Activated T-helper 2 cell treated with anti-CD3 and anti-CD28 coated beads, Interferon-gamma antibody, Interleukin-2, Interleukin-4, amounts not matched to agents 10 μg/mL and 5 μg/mL and 100 μg/mL, durations not matched to agents 14 hours and 24 hours and 36 hours (primary cell): ENCODE measurements at places on chromosomes 3 and 15.

DNA sequence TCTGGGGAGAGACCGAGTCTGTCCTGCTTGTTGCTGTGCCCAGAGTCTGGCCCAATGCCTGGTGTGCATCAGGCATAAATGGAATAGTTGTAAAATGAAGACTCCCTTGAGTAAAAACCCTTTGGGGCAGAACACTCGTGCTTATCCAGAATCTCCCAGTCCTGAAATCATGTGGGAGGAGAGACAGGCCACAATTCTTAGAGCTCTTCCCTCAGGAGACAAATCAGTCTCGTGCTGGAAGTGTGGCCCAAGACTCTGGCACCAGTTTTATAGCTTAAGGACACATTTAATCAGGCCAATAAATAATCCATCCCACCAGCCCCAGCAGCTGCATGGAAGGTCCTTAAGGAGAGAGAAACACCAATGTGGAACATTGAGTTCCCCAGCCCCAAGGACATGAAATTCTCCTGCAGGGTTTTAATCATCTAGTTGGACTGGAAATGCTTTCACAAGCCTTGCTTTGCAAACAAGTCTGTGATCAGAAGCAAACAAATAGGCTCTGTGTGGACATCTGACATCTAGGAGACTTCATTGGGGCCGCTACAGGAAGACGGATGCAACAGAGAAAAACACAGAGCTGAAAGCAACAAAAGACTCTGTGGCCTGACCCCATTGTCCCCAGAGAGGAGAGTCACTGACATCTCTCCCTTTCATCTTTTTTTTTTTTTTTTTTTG is 70.4 kb downstream of the LSM3 start:
- DNase-seq = no peak

GRCh38 chr3:62065985-62066693 is 307.2 kb downstream of the FEZF2 start:
- no peak for DNase-seq

DNA sequence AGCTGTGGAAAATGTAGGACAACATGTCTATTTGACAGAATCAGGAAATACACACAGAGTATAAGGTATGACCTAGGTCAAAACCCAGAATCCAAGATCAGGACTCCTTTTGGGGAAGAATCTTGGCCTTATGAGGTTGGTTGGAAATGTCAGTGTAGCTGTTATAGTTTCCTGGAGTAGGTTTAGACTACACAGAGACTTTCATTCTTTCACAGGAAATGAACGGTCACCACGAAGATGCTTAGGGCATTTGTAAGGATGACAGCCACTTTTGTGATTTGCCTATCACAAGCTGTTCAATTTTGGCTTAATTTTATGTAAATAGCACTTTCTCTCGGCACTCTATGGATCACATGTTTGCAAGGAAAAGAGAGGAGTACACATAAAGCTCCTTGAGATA is 18.6 kb upstream of the ZBTB20 start:
- no peak for DNase-seq

DNA sequence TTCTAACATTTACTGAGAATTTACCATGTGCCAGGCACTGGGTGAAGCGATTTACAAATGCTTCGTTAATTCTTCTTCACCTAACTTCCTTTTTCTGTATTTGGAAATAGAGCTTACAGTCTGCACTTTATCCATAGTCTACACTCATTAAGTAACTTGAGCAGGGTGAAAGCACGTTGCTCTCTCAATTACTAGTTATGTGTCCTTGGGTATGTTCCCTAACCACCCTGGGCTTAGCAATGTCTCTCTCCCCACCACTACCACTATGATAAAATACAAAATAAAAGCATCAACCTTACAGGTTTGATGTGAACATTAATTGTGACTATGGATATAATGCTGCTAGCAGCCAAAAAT is 172.9 kb upstream of the SLC2A2 start:
- DNase-seq = no peak

GRCh38 chr15:41207687-41208448 is 22.7 kb downstream of the EXD1 start:
- DNase-seq = no peak

- DNase-seq = no peak
Observed at GRCh38 chr3:10581251-10581650, 75.9 kb upstream of the ATP2B2 start.

- DNase-seq = peak; percentile 77
Observed at GRCh38 chr15:74781431-74782258, at the start of gene CSK. TSS of gene CSK (plus strand) at chr15:74782080. CDS start at chr15:74798298, 16,218 bp downstream.

GRCh38 chr3:107542665-107543064 is 19.9 kb downstream of the BBX start:
- DNase-seq = no peak

DNA sequence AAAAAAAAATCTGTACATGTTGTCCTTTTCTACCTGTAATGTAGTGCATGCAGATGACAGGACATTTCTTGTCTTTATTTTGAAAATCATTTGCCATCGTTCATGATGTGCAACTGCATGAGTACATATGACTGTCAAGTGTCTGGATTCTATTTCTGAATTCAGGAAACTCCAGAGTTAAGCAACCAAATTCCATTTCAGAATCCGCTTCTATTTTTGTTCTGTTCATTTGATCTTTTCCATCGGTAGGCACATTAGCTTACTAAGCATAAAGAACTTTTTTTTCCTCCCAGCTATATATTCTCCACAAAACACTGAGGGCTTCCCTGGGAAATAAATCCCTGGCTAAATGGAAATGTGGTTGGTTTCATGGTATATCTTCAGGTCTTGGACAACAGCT is 365.6 kb downstream of the PTPRG start:
- no peak for DNase-seq

GRCh38 chr3:39021029-39021428 is 30.7 kb downstream of the SCN11A start:
- DNase-seq = no peak

DNA sequence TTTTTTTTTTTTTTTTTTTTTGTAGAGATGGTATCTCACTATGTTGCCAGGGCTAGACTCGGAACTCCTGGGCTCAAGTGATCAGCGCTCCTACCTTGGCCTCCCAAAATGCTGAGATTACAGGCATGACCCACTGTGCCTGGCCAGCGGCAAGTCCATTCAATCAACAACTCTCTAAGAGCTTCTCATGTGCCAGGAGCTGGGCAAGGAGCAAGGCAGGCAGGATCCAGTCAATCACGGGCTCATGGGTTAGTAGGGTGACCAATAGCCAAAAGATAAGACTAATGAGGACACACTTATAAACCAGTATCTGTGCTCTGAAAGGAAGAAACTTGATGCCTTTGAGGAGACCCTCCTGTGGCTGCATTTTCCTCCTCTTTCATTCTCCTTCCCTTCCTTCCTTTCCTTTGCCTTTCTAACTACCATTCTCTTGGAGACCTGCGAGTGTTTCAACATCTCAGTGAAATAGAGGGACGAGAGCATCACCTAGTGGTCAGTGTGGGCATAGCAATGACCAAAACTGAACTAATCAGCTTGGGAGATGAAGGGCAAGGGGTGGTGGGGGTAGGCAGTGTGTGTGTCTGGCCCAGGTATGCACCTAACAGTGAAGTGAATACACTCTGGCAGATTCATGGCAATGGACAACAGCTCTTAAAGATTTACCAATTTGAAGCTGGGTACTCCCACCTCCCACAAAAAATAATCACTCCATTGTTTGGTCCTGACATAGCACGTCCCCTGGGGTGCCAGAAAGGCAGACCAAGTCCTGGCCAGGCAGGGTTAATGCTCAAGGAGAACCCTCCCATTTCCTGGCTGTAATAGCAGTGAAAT is 6.3 kb downstream of the RPP25 start:
- DNase-seq = peak; percentile 71

DNA sequence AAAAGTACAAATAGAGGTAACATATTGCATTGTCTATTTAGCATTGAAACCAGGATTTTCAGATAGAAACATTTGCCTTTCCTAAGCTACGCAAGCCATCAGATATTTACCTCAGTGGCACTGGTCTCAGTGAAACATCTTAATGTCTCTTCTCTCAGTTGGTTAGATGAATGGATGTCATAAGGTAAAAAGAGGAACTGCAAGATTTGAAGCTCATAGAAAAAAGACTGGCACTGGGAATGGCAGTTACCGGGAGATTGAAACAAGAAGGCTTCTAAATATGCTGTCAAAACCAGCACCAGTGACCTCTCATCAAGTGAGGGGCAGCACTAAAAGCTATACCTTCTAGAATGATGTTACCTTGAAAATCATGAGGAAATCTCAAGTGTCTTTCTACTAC is 486.4 kb downstream of the FHIT start:
- DNase-seq = no peak

DNA sequence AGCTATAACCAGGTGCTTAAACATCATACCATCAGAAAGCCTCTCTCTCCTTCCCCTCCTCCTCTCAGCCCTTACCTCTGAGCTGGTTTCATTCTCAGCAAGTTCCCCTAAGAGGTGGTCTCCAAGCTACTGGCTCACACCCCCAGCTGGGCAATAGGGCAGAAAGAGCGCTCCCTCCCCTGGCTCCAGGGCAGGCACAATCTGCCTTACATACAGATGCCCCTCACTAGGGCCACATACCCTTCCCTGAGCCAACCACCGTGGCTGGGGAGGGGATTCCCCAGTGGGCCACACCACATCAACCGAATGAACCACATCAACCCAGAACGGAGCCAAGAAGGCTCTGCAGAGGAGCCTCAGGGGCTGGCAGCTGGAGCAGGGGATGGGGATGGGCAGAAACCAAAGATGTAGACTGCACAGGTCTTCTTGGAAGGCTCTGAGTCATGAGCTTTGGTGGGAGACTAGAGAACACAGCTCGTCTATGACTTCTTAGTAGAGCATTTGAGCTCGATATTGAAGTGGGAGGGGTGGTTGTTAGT is 4.6 kb upstream of the FBLN2 start:
- DNase-seq = peak; percentile 35

- no peak for DNase-seq
Observed at GRCh38 chr15:98966091-98966787, 41.4 kb downstream of the PGPEP1L start.

DNA sequence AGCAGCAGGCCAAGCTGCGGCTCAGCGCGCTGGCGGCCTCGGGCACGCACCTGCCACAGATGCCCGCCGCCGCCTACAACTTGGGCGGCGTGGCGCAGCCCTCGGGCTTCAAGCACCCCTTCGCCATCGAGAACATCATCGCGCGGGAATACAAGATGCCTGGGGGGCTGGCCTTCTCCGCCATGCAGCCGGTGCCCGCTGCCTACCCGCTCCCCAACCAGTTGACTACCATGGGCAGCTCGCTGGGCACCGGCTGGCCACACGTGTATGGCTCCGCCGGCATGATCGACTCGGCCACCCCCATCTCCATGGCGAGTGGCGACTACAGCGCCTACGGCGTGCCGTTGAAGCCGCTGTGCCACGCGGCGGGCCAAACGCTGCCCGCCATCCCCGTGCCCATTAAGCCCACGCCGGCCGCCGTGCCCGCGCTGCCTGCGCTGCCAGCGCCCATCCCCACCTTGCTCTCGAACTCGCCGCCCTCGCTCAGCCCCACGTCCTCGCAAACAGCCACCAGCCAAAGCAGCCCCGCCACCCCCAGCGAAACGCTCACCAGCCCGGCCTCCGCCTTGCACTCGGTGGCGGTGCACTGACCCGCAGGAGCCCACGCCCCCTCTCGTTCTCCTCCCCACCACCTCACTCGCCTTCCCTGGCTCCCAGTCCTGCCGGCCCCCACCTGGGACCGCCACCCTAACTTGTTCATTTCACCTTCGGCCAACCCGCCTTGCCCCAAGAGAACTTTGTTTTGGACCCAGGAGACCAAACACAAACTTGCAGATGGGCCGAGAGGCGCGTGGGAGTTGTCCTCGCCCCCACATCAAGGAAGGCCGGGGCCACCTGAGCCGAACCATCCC is 1.5 kb downstream of the FOXB1 start:
- no peak for DNase-seq

GRCh38 chr15:29369261-29369660 is 99.6 kb upstream of the NSMCE3 start:
- DNase-seq = no peak

DNA sequence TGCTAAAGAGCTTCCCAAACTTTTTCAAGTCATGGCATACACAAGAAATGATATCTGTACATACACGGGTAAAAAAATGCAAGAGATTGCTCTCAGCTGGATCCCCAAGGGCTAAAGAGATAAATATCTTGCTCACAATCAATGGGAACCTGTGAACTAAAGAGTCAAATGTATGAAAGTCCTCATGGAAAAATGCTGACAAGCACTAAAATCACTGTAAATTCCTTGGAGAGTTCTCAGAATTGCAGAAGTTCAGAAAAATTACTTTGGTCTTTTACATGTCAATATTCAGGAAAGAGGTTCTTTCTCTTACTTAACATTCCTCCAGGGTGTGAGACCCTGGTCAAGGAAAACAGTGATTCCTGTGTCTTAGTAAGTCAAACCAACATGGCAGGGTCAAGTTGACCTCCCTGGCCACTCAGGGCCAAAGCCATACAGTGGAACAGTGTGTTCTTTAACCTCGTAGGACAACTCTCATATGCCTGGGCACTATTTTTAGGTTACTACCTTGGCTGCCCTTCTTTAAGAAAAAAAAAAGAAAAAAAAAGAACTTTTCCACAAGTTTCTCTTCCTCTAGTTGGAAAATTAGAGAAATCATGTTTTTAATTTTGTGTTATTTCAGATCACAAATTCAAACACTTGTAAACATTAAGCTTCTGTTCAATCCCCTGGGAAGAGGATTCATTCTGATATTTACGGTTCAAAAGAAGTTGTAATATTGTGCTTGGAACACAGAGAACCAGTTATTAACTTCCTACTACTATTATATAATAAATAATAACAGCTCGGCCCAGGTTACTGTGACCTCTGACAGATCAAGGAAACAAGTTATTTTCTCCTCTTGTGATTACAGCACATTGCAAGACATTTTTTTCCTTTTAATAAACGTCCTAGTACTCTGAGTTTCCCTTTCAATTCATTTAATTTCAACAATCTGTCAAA is 12.5 kb downstream of the SSR3 start:
- DNase-seq = no peak

- no peak for DNase-seq
Observed at GRCh38 chr3:172836390-172836997, 86.0 kb downstream of the ECT2 start.

GRCh38 chr3:18134386-18135059 is 290.6 kb downstream of the SATB1 start:
- no peak for DNase-seq

DNA sequence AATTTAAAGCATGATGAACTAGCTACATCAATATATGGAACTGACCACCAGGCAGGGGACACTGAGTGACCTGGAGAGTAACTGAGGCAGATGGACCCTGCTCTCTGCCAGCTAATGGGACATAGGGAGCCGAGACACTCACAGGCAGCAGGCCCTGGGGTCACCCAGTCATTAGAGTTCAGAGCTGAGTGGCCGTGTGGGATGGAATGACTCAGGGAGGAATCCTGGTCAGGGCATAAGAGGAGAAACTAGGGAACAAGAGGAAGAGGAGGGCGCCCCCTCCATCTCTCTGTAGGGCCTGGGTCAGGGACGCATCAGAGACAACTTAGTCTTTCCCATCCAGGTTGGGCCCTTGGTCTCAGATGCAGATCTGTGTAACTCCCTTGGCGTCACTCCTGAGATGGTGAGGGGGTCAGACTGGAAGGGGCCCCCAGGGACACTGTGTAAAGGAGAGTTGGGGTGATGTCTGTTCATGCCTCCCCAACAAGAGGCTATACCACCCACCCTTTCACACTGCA is 39.8 kb downstream of the CCDC12 start:
- no peak for DNase-seq

- no peak for DNase-seq
Observed at GRCh38 chr3:135991621-135992020, 26.1 kb downstream of the PPP2R3A start.
